ENCODE measurements at places on chromosomes 6 and 20. TPM values are rescaled to one million over a fixed set of nuclear protein-coding genes. Genes with fewer than 3 reads are reported as not detected.

The NKAIN4 gene
- polyA plus RNA-seq: not detected

The TAP2 gene
- 58.7 TPM for polyA plus RNA-seq

The PRRT1 gene
- polyA plus RNA-seq: 1.4 TPM

The GMNN gene
- polyA plus RNA-seq: 12.1 TPM

The ANKRD66 gene
- 5.1 TPM for polyA plus RNA-seq

The ABRACL gene
- 91.9 TPM for polyA plus RNA-seq

The ID1 gene
- 299 TPM for polyA plus RNA-seq

The IPCEF1 gene
- polyA plus RNA-seq: 1.6 TPM

The CCND3 gene
- polyA plus RNA-seq: 221 TPM

The NOTCH4 gene
- 38.8 TPM for polyA plus RNA-seq

The ZSCAN12 gene
- 1.8 TPM for polyA plus RNA-seq

The TMEM217 gene
- polyA plus RNA-seq: 0.94 TPM

The VSTM2L gene
- 38.0 TPM for polyA plus RNA-seq

The C6orf47 gene
- polyA plus RNA-seq: 24.5 TPM

The OTOR gene
- polyA plus RNA-seq: not detected

The SH3BGRL2 gene
- polyA plus RNA-seq: 7.4 TPM

Measured in lung (tissue), 17 donors.